ENCODE measurements at places on chromosomes 13 and 19.

DNA sequence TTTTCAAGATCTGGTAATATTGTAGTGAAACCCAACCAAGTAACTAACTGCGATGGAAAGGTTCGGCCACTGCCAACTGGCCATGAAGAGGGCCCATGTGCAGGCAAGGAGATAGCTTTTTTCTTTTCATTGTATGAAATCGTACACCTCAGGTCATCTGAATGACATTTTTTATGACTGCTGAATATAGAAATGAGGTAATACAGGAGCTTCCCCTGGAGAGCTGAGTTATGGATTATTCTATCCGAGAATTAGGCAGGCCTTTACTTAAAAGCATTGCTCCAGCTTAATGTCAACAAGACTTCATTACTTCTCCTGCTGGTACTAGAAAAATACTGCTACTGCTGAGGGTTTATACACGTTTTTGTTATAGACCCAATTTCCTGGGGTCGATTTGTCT is 1215.6 kb downstream of the EFNB2 start:
- no peak for DNase-seq

GRCh38 chr19:53885036-53885435 is 3.0 kb downstream of the PRKCG start:
- DNase-seq: no peak

DNA sequence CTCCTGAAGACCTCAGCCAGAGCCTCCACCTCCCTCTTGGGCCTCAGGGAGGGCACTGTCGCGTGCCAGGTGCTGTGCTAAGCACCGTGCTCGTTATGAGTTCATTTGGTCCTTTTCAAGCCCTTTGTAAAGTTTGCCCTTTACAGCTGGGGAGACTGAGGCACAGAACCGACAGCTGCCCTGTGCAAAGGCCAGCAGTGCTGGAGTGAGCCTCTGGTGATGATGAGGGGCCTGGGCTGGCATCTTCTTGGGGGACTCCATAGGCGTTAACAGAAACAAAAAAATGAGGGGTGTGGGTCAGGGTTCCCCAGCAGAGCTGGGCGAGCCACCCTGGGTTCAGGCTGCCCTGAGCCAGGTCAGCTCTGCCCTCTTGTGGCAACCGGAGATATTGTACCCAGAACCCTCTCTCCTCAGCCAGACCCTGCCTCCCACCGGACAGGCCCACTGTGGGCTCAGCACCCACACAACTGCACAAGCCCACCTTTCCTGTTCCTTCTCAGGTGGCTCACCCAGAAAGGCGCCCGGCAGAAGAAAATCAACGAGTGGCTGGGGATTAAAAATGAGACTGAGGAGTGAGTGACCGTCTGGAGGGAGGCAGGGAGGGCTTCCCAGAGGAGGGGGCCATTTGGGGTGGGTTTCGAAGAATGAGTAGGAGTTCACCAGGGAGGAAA is 5.5 kb upstream of the IFI30 start:
- no peak for DNase-seq

- no peak for DNase-seq
Observed at GRCh38 chr19:40547836-40548235, 28.8 kb upstream of the SHKBP1 start.

GRCh38 chr19:28242317-28242927 is 970.5 kb downstream of the UQCRFS1 start:
- no peak for DNase-seq
